ENCODE measurements at places on chromosomes 16 and 17.

DNA sequence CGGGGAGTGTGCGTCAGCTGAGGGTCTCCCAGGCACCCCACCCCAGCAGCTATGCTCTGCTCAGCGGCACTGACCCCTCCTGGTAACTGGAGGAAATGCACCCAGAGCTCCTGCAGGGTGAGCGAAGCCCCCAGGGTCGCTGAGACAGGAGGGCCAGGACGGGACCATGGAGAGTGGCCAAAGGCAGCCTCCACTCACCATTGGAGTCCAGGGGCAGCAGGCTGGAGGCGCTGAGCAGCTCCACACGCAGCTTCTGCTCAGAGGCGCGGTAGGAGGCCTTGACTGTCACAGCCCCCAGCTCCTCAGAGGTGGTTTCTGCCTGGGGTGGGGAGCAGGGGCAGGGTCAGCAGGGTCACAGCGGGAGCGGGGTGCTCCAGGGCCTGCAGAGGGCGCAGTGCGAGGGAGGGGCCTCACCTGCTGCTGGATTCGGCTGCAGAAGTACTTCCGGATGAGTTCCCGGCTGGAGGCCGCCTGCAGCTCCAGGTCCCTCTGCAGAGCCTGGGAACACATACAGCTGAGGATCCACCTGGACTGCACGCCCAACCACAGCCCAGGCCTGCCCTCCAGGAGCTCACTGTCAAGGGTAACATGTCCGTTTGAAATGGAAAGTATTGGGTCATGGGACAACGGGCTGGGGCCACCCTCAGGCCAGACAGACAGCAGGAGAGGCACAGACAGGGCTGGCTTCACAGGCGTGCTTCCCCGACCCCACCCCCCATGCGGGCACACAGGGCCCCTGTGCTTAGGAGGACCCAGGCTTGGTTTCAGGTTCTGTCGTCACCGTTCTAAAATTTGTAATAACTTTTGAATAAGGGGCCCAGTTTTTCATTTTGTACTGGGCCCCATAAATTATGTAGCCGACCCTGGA, 13.8 kb downstream of the UNC13D start:
- no peak for DNase-seq

- no peak for DNase-seq
Measured at GRCh38 chr16:87784812-87785211, 19.0 kb upstream of the KLHDC4 start.

DNA sequence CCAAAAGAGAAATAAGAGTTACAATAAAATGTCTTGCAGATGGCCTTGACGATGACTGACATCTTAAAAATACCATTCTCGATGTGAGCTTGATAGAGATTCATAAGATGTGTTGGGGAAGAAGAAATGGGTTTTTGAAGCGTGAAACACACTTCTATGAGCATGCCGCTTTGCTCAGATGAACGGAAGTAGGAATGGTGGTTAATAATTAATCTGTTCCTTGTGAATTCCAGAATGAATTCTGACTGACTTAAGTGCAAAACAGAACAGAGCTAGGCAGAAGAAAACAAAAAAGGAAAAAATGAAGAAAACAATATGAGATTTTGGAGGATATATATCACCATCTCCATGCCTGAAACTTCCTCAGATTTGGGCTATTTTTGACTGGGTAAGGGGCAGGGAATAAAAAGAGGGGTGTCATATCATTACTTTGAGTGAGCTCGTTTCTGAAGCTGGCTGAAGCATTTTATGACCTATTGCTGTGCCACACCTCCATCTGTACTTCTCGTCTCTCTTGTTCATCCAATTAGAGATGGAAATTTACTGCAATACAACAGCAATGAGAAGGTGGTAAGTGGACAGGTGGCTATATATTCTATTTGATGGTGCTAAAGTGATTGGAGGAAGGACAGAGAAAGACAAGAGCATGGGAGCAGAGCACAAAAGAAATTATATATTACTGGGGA, 1152.0 kb upstream of the CDH8 start:
- no peak for DNase-seq

DNA sequence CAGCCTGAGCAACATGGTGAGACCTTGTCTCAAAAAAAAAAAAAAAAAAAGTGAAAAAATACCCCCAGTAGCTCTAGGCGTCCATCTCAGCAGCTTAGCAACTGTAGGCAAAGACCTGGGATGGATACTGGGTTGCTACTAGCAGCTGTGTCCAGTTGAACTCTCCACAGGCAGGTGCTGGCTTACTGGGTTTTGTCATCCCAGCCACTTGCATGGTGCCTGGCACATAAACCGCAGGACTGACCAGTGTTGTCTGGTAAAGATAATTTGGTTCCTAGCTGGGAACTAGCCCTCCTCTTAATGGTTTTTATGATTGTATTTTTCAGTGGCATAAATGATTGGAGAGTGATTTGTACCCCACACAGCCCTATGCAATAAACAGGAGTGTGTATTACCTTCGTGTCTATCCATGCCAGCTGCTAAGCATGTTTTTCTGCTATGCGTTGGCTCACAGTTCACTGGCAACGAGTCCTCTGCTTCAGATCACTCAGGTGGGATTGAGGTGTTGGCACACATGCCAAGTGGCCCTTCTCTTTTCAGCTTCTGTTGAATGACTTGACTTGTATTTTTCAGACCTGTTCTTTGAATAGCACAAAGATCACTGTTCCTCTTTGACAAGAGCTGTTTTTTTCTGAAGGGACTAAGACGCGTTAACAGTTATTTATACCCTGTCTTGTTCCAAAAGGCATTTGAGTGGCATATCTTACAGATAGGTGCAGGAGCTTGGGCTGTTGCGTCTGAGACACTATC, 352.9 kb downstream of the SNX29 start:
- DNase-seq, result no peak

Data from retinal pigment epithelial cell (primary cell).